ENCODE measurements at places on chromosomes 7 and 10.

DNA sequence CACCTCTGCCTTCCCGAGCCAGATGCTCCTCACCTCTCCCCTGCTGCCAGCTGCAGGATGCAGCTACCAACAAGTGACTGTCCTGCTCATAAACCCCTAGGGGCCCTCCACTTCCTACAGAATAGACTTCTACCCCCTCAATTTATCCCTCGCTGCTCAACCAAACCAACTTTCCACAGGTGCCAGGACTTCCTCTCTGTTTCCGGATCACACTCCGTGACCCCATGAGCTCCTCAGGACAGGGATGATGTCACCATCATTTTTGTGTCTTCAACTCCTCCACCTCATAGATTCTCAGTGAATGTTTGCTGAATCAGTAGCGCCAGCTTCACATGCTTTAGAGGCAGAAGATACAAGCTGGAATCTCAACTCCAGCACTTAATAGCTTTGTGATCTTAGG lies 25.8 kb upstream of the ADRB1 start:
- no peak for DNase-seq

- no peak for DNase-seq
These were observed 158.0 kb upstream of the TNS3 start for GRCh38 chr7:47739891-47740290.

DNA sequence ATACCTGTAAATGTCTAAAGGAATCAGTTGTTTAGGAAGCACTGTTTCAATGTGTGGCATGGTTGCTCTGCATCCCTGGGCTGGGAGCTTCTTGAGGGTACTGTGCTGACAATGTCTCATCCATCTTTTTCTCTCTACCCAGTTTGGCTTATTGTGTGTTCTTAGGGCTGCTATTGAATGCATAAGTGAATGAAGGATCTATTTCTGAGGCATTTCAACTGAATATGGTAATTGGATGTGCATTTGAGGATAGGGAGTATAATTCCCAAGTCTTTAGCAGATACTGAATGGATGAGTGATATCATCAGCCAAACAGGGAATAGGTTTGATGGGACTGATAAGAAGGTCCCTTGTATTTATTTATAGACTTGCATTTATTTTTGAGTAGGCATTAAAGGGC lies 64.1 kb downstream of the ANLN start:
- no peak for DNase-seq

- no peak for DNase-seq
These were observed 55.0 kb downstream of the TRIM24 start for GRCh38 chr7:138515001-138515528.

GRCh38 chr10:121148921-121149320 lies 297.8 kb downstream of the WDR11 start:
- no peak for DNase-seq

GRCh38 chr10:6143181-6143580 lies 54.3 kb downstream of the RBM17 start:
- no peak for DNase-seq

DNA sequence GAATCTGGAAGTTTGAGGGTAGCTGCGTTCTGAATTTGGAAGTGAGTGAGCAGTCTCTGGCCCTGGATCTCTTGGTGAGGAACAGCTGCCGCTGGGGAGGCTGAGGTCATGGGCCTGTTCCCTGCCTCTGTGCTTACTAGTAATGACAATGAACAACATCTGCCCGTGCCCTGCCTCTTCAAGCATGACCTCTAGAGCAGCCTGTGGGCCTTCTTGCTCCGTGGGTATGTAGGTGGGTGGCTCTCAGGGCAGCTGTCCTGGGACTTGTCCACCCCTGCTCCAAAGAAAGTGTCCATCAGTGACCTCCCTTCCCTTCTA lies 186.2 kb downstream of the CXCL12 start:
- no peak for DNase-seq
